Ascending aorta (tissue), 2 donors: ENCODE measurements at places on chromosomes 7 and 10. TPM values are rescaled to one million over a fixed set of nuclear protein-coding genes. Genes with fewer than 3 reads are reported as not detected.

- DNase-seq = no peak
- no peaks in the 10 kb centered on the region for H3K4me1 ChIP-seq
- H3K27me3 ChIP-seq = no peaks in the 10 kb centered on the region
- no peak overlapping the region for H3K4me3 ChIP-seq
These were observed 33.8 kb downstream of the MKI67 start for GRCh38 chr10:128092454-128092853.

GRCh38 chr10:114499630-114500190 lies 95.4 kb upstream of the AFAP1L2 start:
- H3K27ac ChIP-seq = no peak overlapping the region
- no peak overlapping the region for H3K4me3 ChIP-seq
- no peak for DNase-seq
- H3K36me3 ChIP-seq = no peaks in the 10 kb centered on the region

GRCh38 chr7:151895008-151895630 lies 18.2 kb upstream of the PRKAG2 start:
- no peak overlapping the region for H3K4me3 ChIP-seq
- H3K4me1 ChIP-seq = no peaks in the 10 kb centered on the region
- no peaks in the 10 kb centered on the region for H3K36me3 ChIP-seq
- no peak overlapping the region for H3K27ac ChIP-seq

GRCh38 chr10:18294633-18295032 lies 154.4 kb downstream of the CACNB2 start:
- H3K36me3 ChIP-seq = no peaks in the 10 kb centered on the region
- DNase-seq = no peak
- no peak overlapping the region for H3K27ac ChIP-seq
- no peaks in the 10 kb centered on the region for H3K27me3 ChIP-seq
- no peaks in the 10 kb centered on the region for H3K4me1 ChIP-seq
- H3K4me3 ChIP-seq = no peak overlapping the region

DNA sequence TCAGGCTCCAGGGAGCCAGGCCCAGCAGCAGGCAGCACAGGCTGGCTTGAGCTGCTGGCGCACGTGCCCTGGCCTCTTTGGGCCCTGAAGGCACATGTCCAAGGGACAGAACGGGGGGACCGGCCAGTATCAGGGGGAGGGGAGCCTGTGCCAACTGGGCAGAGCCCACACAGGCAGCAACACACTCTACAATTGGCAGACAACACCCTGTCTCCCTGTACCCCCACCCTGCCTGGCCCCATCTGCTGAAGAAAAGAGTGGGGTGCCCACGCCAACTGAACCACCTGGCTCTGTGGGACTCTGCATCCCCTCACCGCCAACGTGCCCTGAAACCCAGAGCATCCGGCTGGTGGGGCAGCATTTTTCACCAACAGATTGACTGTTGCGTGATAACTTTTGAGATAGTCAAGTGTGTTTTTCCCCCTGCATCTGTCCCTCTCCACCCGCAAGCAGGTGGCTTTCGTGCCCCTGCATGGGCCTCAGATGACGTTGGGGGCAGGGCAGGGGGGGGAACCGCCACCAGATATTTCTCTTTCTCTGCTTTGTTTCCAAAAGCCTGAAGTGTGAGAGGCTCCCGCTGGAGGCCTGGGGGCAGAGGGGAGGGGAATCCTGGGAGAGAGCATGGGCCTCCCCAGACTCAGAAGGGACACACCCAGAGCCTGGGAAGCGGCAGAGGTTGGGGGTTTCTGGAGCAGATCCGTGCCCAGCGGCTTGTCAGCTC lies 21.8 kb downstream of the SLIT1 start:
- no peak overlapping the region for H3K4me3 ChIP-seq
- no peak for DNase-seq
- H3K4me1 ChIP-seq = no peaks in the 10 kb centered on the region
- H3K27me3 ChIP-seq = no peaks in the 10 kb centered on the region
- H3K36me3 ChIP-seq = no peaks in the 10 kb centered on the region
- H3K27ac ChIP-seq = no peak overlapping the region

- H3K27me3 ChIP-seq = no peaks in the 10 kb centered on the region
- H3K4me3 ChIP-seq = no peak overlapping the region
- no peaks in the 10 kb centered on the region for H3K36me3 ChIP-seq
- DNase-seq = no peak
These were observed 640.0 kb downstream of the ACTR3B start for GRCh38 chr7:153399554-153399940.

GRCh38 chr10:94066411-94066810 lies 72.7 kb downstream of the PLCE1 start:
- no peak for DNase-seq
- no peak overlapping the region for H3K27ac ChIP-seq
- no peaks in the 10 kb centered on the region for H3K4me1 ChIP-seq

- peak overlapping the region; percentile 24 for H3K4me3 ChIP-seq
- H3K27me3 ChIP-seq = no peaks in the 10 kb centered on the region
- no peaks in the 10 kb centered on the region for H3K36me3 ChIP-seq
- H3K4me1 ChIP-seq = no peaks in the 10 kb centered on the region
These were observed 78.7 kb upstream of the C1GALT1 start for GRCh38 chr7:7103343-7104313.

DNA sequence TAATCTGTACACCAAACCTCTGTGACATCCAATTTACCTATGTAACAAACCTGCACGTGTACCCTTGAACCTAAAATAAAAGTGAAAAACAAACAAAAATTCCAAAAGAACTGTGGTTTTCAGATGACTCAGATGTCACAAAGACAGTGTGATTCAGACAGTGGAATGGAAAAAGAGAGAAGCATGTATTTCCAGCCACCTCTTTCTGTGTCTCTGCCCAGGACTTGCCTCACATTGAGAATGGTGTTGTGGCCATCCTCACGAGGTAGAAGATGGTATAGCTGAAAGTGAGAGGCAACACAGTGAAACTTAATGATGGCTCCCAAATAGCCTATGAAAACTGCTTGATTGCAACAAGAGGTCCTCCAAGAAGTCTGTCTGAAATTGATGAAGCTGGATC lies 78.0 kb downstream of the ARL5B start:
- no peaks in the 10 kb centered on the region for H3K4me1 ChIP-seq
- no peaks in the 10 kb centered on the region for H3K27me3 ChIP-seq
- H3K27ac ChIP-seq = no peak overlapping the region
- H3K4me3 ChIP-seq = no peak overlapping the region

- H3K36me3 ChIP-seq = no peaks in the 10 kb centered on the region
- H3K27ac ChIP-seq = no peak overlapping the region
- H3K27me3 ChIP-seq = no peaks in the 10 kb centered on the region
- no peaks in the 10 kb centered on the region for H3K4me1 ChIP-seq
These were observed 298.4 kb downstream of the XPNPEP1 start for GRCh38 chr10:109624939-109625338.

GRCh38 chr7:83574616-83575015 lies 74.3 kb downstream of the SEMA3E start:
- no peak overlapping the region for H3K4me3 ChIP-seq
- no peak overlapping the region for H3K27ac ChIP-seq
- H3K4me1 ChIP-seq = no peaks in the 10 kb centered on the region
- DNase-seq = no peak

GRCh38 chr7:25429731-25430130 lies 201.4 kb upstream of the NPVF start:
- H3K4me3 ChIP-seq = no peak overlapping the region
- no peaks in the 10 kb centered on the region for H3K4me1 ChIP-seq
- H3K36me3 ChIP-seq = no peaks in the 10 kb centered on the region
- no peak overlapping the region for H3K27ac ChIP-seq
- DNase-seq = peak; percentile 65

Gene ZNF804B
- total RNA-seq = not detected

Gene MOGAT3
- not detected for total RNA-seq

Gene TSPAN15
- total RNA-seq = 31.9 TPM

Gene APBB1IP
- not detected for total RNA-seq

Gene SAMD9L
- total RNA-seq = 3.3 TPM
